Stimulated activated CD4-positive, alpha-beta T cell treated with anti-CD3 and anti-CD28 coated beads, Interleukin-12 subunit alpha, Interleukin-12 subunit beta, amount 100 ng/mL, for 4 hours (primary cell): ENCODE measurements at places on chromosomes 16 and 17.

- DNase-seq, result no peak
These were observed 44.9 kb upstream of the ERN1 start for GRCh38 chr17:64174686-64175456.

GRCh38 chr17:76732734-76733617 lies 4.2 kb downstream of the SRSF2 start:
- DNase-seq, result no peak

DNA sequence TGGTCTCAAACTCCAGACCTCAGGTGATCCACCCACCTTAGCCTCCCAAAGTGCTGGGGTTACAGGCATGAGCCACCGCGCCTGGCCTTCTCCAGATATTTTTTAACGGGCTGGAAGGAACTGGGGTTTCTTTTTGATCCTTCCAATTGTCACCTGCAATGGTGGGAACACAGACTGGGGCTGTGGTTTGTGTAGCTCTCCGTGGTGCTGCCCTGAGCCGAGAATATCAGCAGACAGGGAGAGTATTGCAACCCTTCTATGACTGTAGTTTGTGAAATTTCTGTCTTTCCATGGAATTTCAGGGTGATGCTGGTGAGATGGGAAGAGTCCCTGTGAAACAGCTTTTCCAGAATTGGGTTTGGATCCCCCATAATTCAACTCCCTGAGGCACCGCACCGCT lies 263.5 kb downstream of the ENGASE start:
- no peak for DNase-seq

GRCh38 chr17:31392002-31392855 lies 754 bp downstream of the RAB11FIP4 start:
- DNase-seq, result no peak

- DNase-seq, result no peak
These were observed 3.4 kb downstream of the HROB start for GRCh38 chr17:44144966-44145739.

GRCh38 chr16:50857881-50858280 lies 116.0 kb downstream of the CYLD start:
- DNase-seq, result no peak

GRCh38 chr17:76515274-76515949 lies 14.2 kb upstream of the RHBDF2 start:
- DNase-seq, result peak; percentile 56

- DNase-seq, result no peak
These were observed 14.2 kb downstream of the SPHK1 start for GRCh38 chr17:76398523-76399174.

DNA sequence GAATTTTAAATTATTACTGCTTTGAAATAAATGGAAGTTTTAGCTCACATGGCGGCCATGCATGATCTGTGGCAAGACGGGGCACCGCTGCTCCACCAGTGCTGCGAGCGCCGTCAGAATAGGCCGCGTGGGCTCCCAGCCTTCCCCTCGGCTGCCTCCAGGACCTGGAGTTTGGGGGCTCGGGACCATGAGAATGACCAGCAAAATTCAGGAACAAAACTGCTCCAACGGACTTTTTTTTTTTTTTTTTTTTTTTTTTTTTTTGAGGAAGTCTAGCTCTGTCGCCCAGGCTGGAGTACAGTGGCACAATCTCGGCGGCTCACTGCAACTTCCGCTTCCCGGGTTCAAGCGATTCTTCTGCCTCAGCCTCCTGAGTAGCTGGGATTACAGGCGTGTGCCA lies 38.3 kb upstream of the AKAP1 start:
- no peak for DNase-seq

DNA sequence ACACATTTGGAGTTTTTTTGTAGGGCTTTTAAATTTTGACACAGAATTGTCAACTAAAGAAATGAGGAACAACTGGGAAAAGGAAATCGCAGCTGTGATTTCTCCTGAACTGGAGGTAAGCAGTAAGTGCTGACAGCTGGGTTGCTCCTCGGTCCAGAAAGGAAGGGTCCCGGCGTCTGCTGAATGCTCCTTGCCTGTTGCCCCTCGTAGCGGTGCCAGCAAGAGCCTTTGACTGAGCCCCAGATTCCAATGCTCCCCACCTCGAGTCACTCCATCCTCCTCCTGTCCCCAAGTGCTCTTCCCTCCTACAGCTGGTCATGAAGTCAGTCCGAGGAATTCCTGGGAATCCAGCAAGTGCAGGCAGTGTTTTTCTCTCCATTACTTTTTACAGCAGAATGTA lies 32.0 kb upstream of the ENDOV start:
- no peak for DNase-seq

DNA sequence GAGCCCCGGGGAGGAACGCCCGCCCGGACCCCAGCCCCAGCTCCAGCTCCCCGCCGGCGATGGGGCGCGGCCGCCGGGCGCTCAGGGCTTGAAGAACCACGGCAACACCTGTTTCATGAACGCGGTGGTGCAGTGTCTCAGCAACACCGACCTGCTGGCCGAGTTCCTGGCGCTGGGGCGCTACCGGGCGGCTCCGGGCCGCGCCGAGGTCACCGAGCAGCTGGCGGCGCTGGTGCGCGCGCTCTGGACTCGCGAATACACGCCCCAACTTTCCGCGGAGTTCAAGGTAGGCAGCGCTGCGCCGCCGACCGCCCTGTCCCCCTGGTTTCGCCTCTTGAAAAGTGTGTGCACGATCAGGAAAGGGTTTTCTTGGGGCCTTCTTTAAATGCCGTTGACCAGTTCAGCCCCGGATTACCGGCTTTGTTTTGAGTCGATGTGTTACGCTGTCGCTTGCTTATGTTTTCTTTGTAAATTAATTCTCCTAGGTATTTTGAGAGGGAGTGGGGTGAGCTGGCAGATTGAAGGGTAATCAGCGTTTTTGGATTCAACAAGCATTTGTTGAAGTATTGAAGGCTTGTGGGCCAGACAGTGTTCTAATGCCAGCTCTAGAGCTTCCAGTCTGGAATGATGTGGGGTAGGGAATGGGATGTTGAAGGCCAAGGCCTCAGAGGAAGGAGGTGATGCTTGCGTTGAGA lies 681 bp downstream of the USP43 start:
- DNase-seq, result peak; percentile 15

DNA sequence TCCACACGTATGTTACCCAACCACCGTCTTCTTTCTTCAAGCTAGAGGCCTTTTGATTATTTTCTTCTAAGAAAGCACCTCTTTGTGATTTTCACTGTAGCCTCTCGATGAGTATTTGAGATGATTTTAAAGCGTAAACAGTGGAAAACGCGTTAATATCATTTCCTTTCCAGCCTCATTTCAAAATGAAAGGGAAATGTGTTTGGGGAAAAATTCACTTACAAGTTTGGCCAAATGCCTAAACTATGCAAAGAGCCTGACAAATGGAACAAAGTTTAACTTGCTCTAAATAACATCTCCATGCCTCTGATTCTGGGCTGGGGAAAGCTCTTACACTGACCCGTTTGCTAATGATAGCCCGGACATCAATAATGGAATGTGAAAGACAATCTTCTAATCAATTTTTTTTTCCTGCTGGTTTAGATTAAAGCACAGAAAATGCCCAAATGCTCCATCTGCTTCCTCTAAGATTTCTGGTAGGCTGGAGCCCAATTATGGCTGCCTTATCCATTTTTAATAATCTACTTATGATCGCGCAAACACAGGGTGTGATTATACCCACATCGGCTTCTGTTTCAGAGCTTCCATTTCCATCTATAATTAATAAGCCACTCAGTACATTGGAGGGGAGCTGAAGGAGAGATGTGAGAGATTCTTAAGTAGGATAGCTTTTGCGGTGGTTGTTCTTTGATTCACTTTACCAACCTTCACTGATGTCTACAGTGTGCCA lies 43.5 kb downstream of the HS3ST2 start:
- no peak for DNase-seq

- DNase-seq, result no peak
These were observed 811 bp upstream of the MAP2K3 start for GRCh38 chr17:21283482-21284318.

DNA sequence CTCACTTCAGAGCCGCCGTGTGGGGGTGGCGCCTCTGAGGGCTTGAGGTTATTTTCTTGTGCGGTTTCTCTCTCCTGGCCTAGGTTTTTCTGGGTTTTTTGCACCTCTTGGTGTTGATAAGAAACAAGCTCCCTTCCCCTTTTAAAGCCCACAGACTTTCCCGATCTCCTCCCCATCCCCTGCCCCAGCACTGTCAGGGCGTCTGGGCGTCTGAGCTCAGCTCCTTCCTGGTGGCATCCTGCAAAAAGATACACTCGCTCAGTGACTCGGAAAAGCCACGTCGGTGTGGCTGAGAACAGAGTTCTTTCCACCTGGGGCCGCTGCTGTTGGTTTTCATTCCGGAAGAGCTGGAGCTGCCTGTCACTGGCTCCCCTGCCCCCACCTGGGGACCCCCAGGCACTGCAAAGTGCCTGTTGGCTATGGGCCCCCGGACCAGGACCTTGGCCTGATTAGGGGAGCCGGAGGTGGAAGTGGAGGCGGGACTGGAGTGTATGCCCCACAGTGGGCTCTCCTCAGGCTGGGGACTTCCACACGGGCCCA lies 14.5 kb downstream of the BAIAP2 start:
- DNase-seq, result no peak

- DNase-seq, result no peak
These were observed 11.0 kb upstream of the ROGDI start for GRCh38 chr16:4813251-4814003.

DNA sequence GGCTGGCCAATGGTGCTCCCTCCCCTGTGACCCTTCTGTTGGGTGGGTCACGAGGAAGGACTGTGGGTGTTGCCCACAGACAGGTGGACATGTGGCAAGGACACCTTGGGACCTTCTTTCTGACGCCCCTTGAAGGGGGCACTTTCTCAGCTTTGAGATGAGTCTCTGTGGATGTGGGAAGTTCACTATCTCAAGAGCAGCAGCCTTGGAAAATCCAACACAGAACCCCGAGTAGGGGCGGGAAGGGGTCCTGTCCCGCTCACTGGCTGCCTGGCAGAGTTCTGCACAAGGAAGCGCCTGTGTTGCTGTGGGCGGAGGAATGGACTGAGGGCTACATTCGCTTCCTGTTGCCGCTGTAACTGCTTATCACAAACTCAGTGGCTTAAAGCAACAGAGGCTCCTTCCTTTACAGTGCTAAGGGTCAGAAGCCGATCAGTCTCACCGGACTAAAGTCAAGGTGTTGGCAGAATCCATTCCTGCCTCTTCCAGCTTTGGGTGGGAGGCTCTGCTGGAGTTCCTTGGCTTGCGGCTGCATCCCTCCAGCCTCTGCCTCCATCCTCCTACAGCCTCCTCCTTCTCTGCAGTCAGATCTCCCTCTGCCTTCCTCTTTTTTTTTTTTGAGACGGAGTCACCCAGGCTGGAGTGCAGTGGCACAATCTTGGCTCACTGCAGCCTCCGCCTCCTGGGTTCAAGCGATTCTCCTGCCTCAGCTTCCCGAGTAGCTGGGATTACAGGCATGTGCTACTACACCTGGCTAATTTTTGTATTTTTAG lies 305.2 kb downstream of the SEC14L1 start:
- no peak for DNase-seq

GRCh38 chr17:75491680-75492079 lies 23.7 kb downstream of the CASKIN2 start:
- no peak for DNase-seq

DNA sequence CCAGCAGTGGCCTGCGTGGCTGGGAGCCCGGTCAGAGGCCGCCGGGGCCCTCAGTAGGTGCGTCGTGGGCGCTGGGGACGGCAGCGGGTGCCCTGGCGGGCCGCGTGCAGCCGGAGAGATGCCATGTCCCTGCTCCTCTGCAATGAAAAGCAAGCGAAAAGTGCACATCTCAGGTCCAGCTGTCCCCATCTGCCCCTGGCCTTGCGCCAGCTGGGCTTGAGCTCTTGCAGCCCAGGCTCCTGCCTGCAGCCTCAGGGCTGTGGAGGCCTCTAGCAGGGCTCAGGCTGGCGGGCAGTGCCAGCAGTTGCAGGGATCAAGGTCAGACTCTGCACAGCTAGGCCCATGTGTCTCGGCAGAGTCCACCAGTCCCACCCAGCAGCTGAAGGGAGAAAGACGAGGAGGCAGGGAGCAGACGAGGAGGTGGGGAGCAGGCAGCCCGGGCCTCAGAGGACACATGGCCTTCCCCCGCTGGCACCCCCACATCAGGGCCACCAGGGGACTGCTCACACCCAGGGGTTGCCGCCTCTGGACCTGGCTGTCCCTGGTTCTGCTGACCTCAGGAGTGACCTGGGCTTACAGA lies 11.2 kb downstream of the SLC16A3 start:
- no peak for DNase-seq

DNA sequence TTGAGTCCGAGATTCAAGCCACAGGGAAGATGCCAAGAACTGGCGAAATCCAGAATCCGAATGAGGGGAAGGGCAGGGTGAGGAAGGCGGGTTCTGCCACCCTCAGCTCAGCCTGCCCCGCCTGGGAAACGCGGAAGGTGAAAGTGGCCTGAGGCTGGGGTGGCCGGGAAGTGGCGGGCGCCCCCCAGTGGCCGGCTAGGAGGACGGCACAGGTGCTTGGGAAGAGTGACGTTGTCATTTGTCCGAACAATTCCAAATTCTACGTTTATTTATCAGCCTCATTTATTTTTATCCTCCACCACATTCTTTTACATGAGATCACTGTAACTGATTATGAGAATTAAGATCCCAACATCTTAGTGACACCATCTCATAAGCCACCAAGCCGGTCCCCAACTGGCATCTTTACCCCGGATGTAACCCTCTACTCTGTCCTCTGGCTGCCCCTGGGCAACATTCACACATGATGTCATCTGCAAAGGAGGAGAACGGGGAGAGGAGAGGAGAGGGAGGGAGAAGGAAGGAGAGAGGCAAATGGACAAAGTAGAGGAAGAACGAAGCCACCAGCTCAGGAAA lies 21.3 kb downstream of the SRCIN1 start:
- peak; percentile 56 for DNase-seq

DNA sequence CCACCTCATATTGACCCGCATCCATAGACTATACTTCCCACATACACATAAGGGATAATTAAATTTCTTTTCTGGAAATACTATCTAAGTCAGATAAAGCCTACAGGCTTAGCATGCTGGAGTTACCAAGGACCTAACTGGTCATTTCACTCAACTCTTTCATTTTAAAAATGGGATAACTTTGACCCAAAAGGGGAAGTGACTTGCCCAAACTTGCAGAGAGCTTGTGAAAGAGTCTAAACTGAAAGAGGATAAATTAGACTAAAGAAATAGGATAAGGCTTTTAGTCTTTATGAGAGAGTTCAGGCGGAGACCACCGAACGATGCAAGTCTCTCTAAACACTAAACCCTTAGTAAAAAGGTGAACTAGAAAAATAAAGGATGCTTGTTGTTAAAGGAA lies 3.9 kb upstream of the KRT33A start:
- no peak for DNase-seq
